ENCODE measurements at places on chromosomes 7 and 10.

- no peak for DNase-seq
Observed at GRCh38 chr10:76583711-76584161, 1053.9 kb downstream of the KCNMA1 start.

DNA sequence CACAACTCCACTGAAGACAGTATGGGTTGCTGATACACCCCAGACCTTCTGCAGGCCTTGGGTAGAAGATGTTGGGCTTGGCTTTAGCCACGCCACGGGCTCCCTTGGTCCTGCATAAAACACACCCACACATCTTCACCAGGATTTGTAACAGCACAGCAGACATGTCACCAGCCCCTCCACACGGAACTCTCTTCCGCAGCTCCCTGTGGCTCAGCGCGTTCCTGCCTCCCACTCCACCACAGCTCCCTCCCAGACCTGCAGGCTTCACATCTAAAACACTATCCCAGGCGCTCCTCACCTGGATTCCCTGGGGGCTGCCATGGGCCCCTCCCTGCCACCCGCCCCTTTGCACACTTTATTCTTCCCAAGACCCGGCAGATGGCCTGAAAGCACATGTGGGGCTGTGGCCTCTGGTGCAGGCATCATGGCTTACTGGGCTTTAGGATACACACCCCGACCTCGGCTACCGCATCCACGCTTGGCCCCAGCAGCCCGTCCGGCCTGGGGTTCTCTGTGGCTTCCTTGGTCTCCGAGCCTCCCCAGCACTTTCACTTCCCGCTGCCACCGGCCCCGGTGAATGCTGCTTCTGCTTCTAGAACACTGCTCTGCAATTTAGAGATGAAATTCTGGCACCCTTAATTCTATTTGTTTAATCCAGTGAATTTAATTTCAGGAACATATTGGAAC is 432.9 kb downstream of the DNAJB6 start:
- no peak for DNase-seq

- no peak for DNase-seq
Observed at GRCh38 chr10:73017955-73018480, 63.4 kb upstream of the PLA2G12B start.

GRCh38 chr10:23362069-23362830 is 17.7 kb upstream of the C10orf67 start:
- no peak for DNase-seq
